ENCODE measurements at places on chromosomes 2 and 18.

DNA sequence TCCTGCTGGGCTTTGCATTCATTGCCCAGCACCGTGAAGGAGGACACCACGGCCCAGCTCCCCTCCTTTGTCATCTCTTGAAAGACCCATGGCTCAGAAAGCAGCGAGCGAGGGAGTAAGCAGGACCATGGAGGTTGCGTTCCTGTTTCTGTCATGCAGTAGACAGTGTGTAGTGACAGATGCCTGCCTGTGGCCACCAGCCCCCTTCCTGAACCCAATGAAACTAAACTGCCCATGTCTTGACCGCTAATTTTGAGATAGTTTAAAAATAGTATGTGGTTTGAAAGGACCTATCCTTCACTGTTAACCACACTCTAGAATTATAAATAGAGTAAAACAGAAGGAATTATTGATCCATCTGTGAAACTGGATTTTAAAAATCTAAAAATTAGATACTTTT, 88.2 kb downstream of the ASAP2 start:
- DNase-seq = no peak

DNA sequence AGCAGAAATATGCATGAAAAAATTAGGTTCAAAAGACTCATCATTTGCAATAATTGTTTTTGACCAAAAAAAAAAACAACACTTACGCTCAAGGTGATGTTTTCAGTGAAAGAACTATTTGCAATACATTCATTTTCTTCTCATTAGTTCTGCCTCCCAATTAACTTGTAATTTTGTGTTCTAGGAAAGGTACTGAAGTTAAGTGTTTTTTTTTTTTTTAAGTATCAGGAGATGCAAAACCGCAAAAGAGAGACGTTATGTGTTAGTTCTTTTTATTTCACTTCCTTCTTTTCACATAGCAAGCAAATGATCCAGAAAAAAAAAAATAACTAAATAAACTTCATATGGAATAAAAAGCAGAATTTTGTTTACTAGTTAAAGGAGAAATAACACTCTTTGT, 735.2 kb upstream of the GCFC2 start:
- DNase-seq = no peak

DNA sequence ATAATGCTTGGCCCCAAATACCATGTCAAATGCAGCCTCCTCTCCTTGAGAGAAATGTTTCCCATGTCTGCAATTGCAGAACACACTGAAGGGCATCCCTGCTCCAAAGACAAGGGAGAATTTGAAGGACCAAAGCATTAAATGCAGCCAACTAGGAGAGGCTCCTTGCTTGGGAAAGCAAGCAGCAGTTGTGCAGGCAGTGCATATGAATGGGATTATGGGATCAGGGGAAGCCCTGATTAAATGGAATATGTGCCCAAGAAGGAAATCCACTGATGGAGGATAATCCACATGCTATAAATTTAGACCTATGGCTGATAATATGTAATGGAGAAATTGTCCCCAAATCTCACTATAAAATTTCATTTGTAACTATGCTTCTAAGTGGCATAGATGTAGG, 116.1 kb downstream of the NCKAP5 start:
- DNase-seq = no peak

GRCh38 chr2:160486341-160486740, 7.3 kb downstream of the RBMS1 start:
- no peak for DNase-seq

All from fibroblast of skin of right biceps (primary cell).